ENCODE measurements at places on chromosomes 1 and 21.

DNA sequence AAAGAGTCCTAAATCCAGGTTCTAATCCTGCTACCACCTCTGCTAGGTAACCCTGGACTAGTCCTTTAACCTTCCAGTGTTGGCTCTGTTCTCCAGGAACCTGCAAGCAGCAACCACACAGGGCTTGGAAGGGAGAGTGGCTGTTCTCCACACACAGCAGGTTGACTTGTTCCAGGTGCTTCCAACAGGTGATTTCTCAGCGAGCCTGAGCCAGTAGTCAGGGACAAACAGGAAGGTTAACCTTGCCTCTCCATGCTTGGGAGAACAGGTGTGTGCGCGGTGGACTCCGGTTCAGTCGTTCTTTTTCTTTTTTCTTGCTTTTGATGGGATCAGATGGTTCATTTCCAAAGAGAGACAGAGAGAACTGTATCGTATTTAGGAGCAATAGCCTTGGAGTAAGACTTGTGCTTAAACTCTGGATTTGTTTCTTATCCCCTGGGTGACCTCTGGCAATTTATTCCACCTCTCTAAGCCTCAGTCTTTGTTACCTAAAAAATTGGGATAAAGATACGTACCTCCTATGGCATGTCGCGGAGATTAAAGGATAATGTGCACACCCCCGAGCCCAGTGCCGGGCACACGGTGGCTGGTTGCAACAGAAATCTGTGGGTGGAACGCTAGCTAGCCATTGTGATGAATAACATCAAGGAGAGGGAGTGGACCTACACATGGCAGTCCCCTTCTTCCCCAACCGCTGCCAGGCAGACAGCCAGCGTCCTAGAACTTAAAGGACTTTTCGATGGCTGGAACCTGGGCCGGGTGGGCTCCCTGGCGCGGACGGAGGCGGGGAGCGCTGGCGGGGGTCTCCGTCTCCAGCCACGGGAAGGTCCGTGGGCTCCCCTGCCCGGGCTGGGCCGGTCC lies 583 bp upstream of the CACHD1 start:
- no peak for DNase-seq

GRCh38 chr1:224458996-224459395 lies 24.4 kb upstream of the WDR26 start:
- DNase-seq, result no peak

- DNase-seq, result no peak
Observed at GRCh38 chr1:110555807-110556470, 37.0 kb upstream of the KCNA10 start.

DNA sequence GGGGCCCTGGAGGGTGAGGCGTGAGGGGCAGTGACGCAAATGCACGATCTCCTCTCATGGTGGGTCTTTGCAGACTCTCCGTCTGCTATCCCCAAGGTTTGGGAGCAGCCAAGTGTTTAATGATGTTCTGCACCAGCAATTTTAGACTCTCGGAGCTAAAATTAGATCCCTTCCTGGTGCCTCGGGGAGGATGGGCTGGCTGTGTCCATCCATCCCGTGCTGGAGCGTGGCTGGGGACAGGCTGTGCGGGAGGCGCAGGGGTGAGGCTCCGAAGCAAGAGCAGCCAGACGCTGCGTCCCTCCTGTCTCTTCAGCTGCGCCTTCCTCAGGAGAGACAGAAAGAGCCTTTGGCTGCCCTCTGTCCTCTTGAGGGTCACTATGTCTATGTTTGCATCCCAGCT lies 387.6 kb downstream of the CAMTA1 start:
- no peak for DNase-seq

- no peak for DNase-seq
Observed at GRCh38 chr1:201176940-201177339, 13.7 kb upstream of the IGFN1 start.

GRCh38 chr21:31677047-31677446 lies 17.6 kb downstream of the SOD1 start:
- DNase-seq, result no peak

DNA sequence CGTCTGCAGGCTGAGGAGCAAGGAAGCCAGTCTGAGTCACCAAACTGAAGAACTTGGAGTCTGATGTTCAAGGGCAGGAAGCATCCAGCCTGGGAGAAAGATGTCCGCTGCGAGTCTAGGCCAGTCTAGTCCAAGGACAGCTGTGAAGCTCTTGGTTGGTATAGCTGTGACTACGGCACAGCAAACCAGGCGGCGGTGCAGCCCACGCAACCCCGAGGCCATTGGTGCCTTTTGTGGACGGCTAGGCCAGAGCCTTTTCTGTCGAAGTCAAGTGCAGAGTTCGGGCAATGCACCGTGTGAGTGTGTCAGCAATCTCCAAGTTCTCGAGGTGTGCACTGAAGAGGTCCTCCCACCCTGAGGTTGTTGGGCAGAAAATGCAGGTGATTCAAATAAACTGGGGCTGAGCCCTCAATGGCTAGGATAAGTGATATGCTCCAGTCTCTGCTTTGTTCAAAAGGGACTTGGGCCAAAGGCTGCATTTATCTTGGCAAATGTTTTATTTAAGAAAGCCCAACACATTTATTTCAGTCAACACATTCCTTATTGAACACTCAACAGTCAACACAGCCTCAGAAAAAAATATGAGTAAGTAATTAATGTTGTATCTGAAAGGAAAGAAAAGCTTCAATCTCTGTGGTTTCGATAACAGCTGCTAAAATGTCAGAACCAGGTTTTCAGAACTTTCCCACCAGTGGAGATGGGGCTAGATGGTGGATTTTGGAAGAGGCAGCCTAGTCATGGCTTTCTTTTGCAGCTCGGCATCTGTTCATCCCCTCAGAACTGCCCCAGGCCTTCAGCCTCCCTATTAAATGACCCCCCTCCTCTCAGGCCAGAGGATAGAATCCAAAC lies 78.1 kb upstream of the COX20 start:
- no peak for DNase-seq

DNA sequence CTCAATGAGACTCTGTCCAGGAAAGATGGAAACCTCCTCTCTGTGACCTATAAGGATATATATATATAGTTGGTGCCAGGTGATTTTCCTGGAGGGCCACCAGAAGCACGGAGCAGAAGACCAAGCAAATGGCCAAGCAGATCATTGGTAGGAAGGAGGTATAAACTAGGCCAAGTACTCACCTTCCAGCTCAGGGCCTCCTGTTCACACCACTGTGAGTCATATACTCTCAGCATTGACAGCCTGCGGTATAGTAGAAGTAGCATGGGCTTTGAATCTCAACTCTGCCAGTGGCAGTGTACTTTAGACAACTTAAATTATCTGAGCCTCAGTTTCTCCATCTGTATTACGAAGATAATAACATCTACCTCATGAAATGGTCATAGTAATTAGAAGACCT lies 15.4 kb downstream of the IL12RB2 start:
- no peak for DNase-seq

GRCh38 chr1:182080040-182080439 lies 18.5 kb upstream of the ZNF648 start:
- DNase-seq, result no peak

DNA sequence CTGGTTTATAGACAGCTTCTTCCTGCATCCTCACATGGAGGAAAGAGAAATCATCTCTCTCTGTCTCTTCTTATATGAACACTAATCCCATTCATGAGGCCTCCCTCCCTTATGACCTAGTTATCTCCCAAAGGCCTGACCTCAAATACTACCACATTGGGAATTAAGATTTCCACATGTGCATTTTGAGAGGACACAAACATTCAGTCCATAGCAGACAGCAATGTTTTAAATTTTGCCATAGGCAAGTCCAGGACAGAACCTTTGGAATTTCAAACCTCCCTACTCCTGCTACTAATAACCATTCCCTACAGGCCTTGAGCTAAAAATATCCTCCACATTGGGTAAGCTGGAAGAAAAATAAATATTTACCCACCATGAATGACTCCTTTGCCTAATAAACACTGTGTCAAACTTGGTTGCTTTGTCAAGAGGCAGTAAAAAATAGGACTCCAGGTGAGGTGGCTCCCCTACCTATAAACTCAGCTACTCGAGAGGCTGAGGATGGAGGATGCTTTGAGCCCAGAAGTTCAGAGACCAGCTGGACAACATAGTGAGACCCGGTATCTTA lies 113.7 kb downstream of the ZNF281 start:
- no peak for DNase-seq

DNA sequence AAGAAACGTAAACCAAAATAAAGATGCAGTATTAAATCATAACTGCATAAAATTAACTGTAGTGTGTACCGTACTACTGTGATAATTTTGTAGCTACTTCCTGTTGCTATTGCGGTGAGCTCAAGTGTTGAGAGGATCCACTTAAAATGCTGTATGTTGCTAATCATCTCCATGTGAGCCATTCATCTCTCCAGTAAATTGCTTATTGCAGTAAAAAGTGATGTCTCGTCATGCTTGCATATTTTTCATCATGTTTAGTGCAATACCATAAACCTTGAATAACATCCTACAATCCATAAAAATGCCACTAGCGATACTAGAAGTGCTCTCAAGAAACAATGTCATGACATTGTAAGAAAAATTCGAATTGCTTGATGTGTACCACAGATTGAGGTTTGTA lies 66.3 kb downstream of the RAVER2 start:
- no peak for DNase-seq

- DNase-seq, result no peak
Observed at GRCh38 chr1:154796303-154796892, 73.7 kb downstream of the KCNN3 start.

DNA sequence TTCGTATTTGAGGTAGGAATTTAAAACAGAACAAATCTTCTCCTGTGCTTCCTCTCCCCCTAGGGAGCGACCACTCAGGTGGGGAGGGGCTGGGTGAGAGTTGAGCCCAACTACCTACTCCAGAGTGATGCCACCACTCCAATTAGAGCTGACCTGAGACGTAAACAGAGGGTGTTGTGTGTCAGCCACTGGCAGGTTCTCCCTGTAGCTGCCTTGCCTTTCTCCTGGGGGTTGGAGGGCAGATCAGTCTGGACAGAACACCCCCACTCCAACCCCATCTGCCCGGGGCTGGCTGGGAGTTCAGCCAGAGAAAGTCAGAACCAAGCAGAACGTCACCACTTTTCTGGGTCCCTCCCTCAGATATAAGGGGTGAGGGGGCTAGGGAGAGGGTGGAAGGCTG lies 2.0 kb downstream of the HPDL start:
- no peak for DNase-seq

GRCh38 chr1:45260244-45260643 lies 53.8 kb upstream of the ZSWIM5 start:
- DNase-seq, result no peak

- no peak for DNase-seq
Observed at GRCh38 chr1:21233490-21233889, 56.8 kb downstream of the ECE1 start.

DNA sequence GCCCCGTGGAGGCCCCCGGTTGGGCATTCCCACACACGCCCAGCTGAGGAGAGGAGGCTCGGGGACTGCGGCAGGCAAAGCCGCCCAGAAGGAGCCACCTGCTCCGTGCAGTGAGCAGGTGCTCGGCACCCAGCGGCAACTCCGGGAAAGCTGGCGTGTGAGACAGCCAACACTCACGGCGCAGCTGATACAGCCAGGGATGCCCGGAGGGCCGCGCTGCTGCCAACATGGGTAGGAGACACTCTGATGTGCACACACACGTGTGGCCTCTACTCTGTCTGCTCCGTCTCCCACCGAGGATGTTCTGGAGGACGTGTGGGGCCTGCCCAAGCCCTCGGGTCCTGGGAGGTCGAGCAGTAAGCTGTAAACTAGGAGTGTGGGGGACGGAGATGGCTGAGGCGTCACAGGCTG lies 12.9 kb downstream of the MORN1 start:
- no peak for DNase-seq

DNA sequence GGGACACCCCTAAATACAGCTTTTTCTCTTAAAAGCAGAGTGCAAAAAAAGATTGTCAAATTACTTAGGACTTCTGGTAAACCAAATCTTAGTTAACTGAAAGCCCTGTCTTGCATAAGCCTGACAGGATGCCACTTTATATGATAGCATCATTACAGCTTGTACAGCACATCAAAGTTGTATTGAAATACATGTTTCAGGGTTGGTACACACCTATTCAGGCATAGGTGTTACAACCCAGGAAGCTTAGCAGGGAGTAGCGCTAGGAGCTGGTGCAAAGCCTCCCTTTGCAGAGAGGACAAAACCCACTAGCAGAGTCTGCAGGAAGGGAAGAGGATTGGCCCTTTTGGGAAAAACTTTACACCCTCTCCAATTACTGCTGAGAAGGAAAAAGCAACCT lies 258.9 kb upstream of the SGIP1 start:
- no peak for DNase-seq

GRCh38 chr1:190540366-190540765 lies 62.7 kb upstream of the BRINP3 start:
- no peak for DNase-seq

DNA sequence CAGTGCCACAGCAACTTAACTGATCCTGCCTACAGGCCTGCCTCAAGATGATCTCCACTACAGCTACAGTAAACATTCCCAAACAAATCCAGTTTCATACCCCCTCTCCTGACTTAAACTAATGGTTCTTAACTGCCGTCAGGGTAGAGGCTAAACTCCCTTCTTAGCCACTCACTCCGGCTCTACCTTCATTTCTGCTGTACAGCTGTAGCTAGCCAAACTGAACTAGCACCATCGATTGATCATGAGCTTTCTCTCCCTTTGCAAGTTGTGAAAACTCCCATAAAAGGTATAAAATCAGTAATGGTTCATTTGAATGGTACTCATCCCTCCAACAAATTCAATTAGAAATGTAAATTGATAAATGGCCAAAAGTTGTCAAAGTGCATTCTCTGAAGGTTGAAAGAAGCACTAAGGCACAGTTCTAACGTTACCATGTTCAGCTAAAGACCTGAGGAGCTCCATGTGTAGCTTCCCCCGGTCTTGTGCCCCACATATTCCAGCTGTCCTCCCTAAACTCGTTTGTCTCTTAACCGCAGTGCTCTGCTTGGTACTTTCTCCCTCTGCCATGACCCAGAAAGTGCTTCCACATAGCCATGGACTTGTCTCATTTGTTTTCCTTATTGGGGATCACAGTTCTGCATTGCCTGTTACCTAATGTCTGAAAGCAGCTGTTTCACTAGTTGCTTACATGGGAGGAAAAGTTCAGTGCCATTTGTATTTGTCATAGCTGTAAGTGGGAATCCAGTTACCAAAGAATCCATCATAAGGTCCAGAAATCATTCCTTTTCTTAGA lies 49.8 kb downstream of the DHX9 start:
- DNase-seq, result no peak

GRCh38 chr1:23673086-23673813 lies 18.4 kb upstream of the RPL11 start:
- DNase-seq, result no peak

DNA sequence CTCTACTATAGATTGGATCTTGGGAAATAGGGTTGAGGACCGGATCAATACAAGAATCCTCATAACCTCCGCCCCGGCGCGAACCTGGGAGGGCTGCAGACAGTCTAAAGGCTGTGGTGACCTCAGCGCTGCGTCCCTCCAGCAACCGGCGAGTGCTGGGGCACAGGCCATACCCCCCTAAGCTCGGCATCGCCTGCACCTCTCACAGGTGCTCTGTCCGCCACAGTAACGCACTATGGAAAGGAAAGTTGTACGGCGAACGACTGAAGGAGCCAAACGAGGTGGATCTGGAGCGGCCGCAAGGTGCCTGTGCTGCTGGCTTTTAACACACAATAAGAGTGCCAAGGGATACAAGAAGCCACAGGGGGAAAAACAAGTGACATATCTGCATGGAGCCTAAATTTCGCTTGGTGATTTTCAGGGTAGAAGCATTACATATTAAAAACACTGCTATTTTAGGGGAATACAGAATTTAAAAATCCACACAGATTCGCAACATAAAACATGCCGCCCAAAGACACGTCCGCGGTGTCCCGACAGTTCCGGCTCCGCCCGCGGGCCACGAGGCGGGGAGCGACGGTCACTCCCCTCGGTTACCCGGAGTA lies 1.4 kb upstream of the RBM15 start:
- DNase-seq, result no peak
